ENCODE measurements at places on chromosomes 5 and 9. TPM values are rescaled to one million over a fixed set of nuclear protein-coding genes. Genes with fewer than 3 reads are reported as not detected.

GRCh38 chr9:85172001-85172978 is 502.8 kb downstream of the NTRK2 start:
- no peak for DNase-seq

IL13 gene
- 0.27 TPM for total RNA-seq

DNA sequence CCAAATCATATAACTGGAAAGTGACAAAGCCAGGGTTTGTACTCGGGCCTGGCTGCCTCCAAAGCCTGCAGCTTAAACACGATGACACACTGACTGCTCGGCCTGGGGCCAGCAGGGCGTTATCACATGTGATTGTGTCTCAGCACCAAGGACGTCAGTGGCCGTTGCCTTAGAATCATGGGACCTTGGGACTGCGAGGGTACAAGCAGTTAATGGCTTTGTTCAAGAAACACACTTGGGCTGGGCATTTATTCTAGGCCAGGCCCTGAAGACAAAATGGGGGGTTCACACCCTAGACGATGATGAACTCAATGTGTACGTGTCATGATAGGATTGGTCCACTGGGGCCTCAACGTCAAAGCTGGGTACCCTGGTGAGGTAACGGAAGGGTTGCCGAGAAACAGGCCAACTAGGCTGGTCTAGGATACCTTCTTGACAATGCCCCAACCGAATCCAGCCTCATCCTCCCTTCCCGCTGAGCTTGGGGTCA is 13.0 kb downstream of the SH3PXD2B start:
- DNase-seq, result no peak

FBP1 gene
- total RNA-seq, result 0.80 TPM

KLHL9 gene
- 13.1 TPM for total RNA-seq

SIT1 gene
- total RNA-seq, result 28.0 TPM

GRCh38 chr5:134005417-134006061 is 764 bp upstream of the VDAC1 start:
- peak; percentile 30 for DNase-seq

TEX48 gene
- total RNA-seq, result not detected

- no peak for DNase-seq
Measured at GRCh38 chr5:139204196-139204595, 6.0 kb upstream of the SIL1 start.

JAK2 gene
- 21.3 TPM for total RNA-seq

GRCh38 chr9:119283078-119283794 is 86.0 kb downstream of the BRINP1 start:
- DNase-seq, result no peak

DNA sequence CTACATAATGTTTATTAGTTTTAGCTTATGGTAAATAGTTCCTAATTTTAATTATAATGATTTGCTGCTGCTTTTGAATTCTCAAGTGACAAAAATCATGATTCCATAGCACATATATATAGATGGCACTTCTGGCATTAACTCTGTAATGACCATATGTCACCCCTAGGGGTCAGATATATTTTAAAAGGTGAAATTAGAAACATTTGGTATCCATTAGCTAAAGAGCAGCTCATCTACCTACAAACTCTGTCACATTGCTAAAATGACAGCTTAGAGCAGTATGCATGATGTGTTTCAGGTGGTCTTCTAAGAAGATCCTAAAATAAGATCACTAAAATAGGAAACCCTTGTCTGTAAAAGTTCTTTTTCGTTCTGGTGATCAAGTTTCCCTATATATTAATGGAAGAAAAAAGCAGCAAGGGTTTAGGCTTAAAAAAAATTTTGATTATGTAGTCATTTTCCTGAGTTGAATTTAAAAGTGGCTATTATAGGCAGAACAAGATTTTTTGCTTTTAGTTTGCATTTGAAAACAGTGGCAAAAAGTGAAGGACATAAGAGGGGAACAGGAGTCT is 157.7 kb upstream of the POU5F2 start:
- no peak for DNase-seq

GRCh38 chr5:179267071-179267670 is 78.1 kb downstream of the ADAMTS2 start:
- peak; percentile 7 for DNase-seq

- DNase-seq, result no peak
Measured at GRCh38 chr5:56350597-56351170, 117.6 kb upstream of the ANKRD55 start.

GRCh38 chr5:130965360-130965759 is 199.7 kb downstream of the HINT1 start:
- no peak for DNase-seq

ARID3C gene
- not detected for total RNA-seq

- no peak for DNase-seq
Measured at GRCh38 chr9:113269355-113269754, 6.0 kb downstream of the CDC26 start.

DNA sequence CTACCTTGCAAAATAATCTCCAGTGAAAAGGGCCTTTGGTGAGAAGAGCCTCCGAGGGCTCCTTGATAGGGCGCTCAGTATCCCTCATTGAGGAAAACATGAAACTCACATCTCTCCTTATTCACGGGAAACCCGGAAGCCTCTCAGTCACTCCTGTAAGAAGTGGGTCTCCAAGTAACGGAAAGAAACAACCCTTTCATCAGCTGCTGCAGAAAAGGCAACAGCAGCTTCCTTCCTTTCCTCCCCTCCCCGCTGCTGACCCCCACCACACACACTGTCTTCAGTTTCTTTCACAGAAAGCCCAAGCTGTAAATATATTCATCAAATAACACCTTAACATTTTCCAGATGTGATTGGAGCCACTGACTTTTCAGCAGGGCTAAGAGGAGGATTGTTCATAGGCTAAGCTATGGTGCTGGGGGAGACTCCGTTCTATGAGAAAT is 81.4 kb downstream of the C9orf152 start:
- DNase-seq, result no peak
